Keratinocyte (primary cell): ENCODE measurements at places on chromosomes 6 and 20.

- DNase-seq, result no peak
Observed at GRCh38 chr6:75272145-75272840, 12.3 kb downstream of the TMEM30A start.

- DNase-seq, result no peak
Observed at GRCh38 chr20:53299831-53300230, 293.8 kb downstream of the ZNF217 start.

GRCh38 chr20:12748359-12748994, 260.3 kb upstream of the SPTLC3 start:
- no peak for DNase-seq

DNA sequence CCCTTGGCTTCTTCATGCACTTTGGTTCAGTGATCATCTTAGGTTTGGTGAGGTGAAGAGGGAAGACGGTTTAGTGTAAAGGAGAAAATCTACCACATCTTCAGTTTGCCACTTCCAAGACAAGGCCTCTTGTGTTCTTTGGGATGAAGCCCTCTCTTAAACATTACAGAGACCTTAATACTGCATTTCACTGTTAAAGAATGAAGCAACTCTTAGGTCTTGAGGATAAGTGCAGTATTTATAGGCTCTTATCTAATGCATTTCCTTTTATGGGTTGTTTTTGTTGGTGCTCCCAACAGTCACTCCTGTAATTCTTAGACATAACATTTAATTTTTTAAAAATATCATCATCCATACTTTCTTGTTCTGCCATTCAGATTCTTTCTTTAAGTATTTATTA, 139.9 kb upstream of the LAMP5 start:
- no peak for DNase-seq

DNA sequence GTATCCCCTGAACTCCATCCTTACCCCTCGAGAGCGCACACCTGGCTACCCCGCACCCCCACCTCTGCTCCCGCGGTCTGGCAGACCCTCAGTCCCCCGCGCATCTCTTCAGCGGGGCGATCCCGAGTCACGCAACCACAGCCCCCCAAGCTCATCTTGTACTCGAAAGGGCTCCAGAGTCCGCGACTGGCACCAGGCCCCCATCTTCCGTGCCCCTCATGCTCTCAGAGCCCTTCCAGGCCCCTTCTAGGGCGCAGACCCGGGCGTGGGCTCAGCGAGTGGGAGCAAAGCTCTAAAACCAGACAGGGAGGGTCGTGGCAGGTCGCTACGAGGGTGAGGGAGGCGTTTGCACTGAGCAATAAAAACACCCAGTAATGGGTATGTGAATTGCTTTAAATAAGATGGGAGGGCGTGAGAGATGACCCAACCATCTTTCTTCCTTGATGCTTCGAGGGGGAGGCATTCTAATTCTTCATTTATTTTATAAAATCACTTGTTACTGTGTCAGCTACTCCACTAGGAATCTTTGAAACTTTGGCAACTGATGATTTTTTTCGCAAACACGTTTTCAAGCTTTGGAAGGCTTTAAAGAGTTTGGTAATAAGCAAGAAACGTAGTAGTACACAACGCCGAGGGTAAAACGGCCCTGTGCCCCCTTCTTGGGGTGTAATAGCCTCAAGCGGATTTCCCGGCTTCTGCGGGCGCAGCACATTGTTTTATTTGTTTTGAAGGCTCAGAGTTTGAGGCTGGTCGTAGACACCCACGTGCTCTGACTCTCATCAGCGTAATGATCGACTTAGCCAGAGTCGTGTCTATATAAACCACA, 42.6 kb upstream of the SUPT3H start:
- DNase-seq, result no peak

GRCh38 chr6:85451565-85452306, 1.9 kb downstream of the NT5E start:
- DNase-seq, result no peak

- DNase-seq, result no peak
Observed at GRCh38 chr20:23101696-23102406, 15.7 kb upstream of the CD93 start.

GRCh38 chr6:15654250-15654649, 8.6 kb downstream of the DTNBP1 start:
- no peak for DNase-seq

DNA sequence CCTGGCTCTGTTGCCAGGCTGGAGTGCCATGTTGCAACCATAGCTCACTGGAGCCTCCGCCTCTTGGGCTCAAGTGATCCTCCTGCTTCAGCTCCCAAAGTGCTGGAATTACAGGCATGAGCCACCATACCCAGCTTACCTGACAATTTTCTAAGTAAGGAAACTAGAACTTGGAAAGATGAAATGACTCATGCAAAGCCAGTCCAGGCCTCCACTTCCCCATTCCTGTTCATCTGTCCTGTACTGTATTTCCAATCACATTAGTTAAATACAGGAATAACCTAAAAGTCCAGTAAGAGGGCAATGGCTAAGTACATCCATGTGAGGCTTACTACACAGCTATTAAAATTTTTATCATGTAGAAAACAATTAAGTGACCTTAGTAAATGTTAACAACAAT, 8.3 kb upstream of the ADGB start:
- no peak for DNase-seq

GRCh38 chr20:10857352-10858070, 183.7 kb upstream of the JAG1 start:
- no peak for DNase-seq

- no peak for DNase-seq
Observed at GRCh38 chr6:157432892-157433265, 51.9 kb downstream of the ZDHHC14 start.

- no peak for DNase-seq
Observed at GRCh38 chr20:44354979-44355497, 461 bp upstream of the HNF4A start.

DNA sequence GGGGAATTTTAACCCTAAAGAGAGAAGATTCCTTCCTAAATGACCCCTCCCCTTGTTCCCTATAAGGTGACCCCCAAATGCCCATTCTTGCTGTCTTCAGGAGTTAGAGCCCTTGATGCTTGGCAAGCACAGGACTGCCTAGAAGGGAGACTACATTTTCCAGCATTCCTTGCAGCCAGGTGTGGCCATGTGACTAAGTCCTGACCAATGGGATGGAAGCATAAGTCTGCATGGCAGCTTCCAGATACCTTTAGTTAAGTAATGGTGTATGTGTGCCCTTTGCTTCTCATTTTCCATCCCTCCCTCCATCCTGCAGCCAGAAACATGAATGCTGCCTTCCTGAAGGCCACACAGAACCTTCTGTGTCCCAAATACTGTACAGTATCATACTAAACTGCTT, 5.5 kb downstream of the BFSP1 start:
- DNase-seq, result no peak

GRCh38 chr6:3371222-3371949, 85.5 kb downstream of the SLC22A23 start:
- DNase-seq, result no peak

DNA sequence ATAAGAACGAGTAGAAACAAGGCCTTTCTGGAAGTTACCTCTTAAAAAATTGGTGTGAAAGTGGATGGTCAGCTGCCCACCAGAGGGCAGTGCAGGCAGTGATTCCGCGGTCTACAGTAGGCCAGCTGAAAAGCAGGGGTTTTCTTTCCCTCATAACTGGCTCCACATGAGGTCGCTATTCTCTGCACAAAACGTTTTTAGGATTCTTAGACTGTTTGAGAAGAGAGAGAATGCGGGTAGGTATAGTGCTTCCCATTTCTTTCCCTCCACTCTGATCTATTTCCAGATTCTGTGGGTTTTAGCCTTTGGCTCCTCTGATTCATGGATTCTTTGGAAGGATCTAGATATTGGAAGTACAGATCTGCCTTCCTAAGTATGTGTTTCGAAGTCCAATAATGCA, 14.2 kb downstream of the FIG4 start:
- DNase-seq, result peak; percentile 46

DNA sequence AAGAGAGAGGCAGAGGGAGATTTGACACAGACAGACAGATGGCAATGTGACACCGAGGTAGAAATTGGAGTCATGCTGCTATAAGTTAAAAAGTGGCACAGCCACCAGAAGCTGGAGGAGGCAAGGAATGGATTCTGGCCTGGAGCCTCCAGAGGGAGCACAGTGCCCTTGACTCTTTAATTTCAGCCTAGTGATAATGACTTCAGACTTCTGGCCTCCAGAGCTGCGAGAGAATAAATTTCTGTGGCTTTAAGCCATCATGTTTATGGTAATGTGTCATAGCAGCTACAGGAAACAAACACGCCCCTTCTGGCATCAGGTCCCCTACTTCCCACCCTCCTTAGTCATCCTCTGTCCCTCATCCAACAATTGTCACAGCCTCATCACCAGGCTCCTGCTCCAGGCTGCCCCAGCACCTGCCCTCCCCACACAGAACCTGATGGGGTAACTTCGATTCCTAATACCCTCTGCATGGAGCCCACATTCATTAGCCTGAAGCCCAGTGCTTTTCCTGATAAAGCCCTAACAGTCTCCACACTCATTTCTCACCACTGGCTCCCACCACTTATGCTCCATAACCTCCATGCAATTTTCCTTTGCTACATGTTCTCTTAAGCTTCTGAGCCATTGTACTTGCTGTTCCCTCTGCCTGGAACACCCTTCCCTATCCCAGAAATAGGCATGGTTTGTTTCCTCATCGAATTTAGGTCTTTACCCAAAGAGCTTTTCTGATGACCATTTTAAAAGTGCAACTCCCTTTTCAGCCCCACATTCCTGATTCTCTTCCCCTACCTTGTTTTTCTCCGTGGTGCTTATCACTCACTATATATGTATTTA, 69.7 kb upstream of the TOX2 start:
- peak; percentile 13 for DNase-seq

GRCh38 chr20:56995635-56996075, 270.8 kb downstream of the BMP7 start:
- DNase-seq, result no peak

DNA sequence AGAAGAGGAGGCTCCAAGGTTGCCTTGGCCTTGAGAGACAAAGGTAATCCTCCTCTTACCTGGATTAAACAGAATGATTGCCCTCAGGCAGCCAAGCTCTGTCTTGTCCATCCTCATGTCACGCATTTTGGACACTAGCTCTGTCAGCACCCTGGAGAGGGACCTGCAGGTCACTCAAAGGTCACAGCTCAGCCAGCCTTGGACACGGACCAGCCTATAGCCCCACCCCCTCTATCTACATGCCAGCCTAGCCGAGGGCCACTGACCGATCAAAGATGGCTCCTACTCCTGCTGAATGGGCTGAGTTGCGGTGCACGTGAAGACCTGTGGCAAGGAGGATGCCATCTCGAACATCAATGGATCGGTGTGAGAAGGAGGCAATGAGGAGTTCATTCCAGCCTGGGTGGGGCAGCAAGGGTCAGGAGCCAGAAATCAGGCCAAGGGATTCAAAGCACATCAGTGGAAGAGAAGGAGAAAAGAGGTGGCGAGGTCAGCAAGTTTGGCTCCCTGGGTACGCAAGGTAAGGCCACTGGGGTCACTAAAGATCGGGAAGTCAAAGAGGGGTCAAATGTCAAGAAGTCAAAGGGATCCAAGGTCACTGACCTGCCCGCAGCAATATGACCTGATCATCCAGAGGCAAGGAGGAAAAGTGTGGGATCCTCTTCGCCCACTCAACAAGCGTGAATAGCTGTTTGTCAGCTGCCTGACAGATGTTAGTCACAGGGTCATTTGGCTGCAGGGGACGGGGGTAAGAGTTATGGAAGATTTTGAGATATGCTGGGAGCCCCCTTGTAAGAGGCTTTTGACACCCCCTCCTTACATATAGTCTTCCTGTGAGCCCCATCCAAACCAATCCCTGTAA, 3.3 kb upstream of the COL11A2 start:
- DNase-seq, result no peak

GRCh38 chr6:31732029-31732428, 2.9 kb upstream of the DDAH2 start:
- DNase-seq, result no peak

DNA sequence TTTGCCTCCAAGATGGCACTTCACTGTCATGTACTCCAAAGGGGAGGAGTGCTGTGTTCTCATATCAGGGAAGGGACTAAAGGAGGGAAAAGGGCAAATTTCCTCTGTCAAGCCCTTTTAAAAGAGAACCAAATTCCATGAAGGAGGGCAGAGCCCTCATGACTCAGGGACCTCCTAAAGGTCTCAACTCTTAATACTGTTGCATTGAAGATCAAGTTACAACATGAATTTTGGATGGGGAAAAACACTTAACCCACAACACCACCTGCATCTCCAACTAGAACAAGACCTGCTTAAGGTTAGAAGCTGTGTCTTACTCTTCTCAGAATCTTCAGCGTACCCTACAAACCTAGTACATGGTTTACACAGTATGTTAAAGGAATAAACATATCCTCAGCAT, 23.7 kb upstream of the FBXO30 start:
- DNase-seq, result no peak

GRCh38 chr6:167448378-167448777, 123.5 kb downstream of the TTLL2 start:
- no peak for DNase-seq

DNA sequence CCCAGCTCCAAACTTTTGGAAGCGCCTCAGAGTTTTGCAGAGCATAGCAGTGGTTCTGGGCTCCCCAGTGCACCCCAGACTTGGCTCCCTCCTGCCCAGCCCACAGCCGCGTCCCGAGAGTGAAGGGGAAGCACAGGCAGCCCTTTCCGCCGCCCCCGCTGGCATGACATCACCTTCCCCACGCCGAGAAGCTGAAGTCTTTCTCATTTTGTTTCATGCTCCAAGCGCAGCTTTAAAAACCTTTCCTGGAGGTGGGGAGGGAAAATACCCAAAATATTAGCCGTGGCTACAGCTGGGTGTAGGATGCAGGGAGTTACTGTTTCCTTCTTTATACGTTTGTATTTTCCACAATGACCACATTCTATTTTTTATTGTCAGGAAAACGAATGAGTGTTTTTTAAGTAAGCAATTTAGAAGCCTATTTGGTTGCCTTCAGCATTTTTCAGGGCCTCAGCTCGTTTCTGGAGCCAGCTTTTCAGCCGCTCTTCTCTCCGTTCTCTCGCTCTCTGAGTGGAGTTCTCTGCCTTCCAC, 72.9 kb downstream of the SNX5 start:
- no peak for DNase-seq

DNA sequence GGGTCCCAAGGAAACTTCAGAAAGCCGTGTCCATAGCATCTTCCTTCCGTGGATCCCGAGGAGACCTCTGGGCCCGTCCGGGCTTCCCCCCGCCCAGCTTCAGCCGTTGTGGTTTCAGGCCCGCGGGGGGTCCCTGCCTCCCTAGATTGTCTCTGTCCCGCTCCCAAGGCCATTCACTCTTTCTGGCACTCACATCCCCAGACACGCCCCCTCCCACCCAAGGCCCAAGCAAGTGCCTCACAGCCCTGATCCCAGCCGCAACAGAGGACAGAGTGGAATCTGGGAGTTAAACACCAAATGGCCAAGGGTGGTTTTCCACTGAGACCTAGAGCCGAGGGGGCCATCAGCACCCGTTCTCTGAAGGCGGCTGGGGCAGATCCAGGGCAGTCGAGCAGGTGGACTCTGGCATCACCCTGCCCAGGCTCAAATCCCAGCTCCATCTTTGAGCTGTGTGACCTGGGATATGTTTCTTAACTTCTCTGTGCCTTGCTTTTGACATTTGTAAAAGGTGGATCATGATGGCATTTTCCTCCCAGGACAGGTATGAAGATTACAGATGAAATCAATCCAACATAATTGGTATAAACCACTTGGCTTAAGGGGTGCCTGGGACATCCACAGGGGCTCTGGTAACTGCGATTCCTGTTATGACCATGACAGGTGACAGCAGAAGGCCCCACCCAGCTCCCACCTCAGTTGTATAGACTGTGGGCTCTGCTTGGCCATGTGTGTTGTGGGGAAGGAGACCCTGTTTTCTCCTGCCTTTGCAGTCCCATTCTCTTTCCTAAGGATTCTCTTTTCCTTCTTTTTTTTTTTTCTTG, 48.1 kb downstream of the CTCFL start:
- DNase-seq, result no peak

- no peak for DNase-seq
Observed at GRCh38 chr6:20481281-20481680, 53.0 kb upstream of the CDKAL1 start.

GRCh38 chr6:129551486-129551885, 158.5 kb downstream of the ARHGAP18 start:
- DNase-seq, result no peak
